ENCODE measurements at places on chromosomes 2 and 18.

GRCh38 chr18:57149051-57149450, 2.2 kb downstream of the BOD1L2 start:
- DNase-seq, result no peak

GRCh38 chr2:238498691-238499295, 72.1 kb downstream of the ASB1 start:
- no peak for DNase-seq

DNA sequence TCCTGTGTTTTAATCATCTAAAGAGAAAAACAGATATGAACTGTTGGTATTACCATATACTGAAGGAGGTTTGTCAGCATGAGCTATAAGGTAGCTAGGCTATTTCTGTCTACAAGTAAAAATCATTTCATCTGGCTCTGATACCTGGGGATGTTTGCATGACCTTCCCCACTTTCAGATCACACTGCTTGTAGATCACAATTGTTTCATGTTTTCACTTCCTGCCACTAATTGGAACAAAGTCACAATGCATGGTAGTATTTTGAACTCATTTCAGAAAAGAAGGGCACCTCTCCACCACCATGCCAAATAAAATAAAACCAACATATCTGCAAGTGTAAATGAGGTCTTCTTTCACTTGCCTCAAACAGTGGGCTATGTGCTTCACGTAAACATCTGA, 37.8 kb downstream of the NYAP2 start:
- no peak for DNase-seq

DNA sequence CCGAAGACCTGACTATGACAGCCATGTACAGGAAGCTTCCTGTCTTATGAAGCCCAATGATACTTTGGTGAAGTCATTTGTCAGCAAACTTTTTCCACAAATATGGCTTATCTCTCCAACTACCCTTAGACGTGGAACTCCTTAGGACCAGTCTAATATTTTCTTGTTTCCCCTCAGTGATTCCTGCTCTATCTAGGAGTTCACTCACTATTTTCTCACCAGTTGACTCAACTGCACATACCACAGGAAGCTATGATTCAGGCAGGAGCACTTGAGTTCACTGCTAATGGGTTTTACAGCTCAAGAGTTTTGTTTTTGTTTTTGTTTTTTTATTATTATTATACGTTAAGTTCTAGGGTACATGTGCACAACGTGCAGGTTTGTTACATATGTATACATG, 109.3 kb downstream of the ANTXR1 start:
- no peak for DNase-seq

DNA sequence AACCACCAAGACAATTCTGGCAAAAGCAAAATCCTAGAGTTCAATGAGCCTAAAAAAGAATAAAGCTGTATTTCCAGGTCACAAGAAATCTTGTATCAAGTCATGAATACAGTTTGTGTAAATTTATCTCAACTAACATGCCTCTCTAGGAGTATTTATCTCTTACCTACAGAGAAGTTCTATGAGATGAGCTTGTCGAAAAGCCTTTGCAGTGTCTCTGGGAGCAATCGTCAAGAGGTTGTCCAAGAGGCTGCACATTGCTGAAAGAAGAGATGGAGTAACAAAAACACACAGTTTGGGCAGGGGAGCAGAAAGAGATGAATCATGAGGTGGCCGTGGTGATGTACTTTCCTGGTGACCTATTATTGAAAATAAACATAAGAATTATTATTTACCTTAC, 112.0 kb upstream of the CD226 start:
- DNase-seq, result no peak

- DNase-seq, result peak; percentile 98
Observed at GRCh38 chr2:208142240-208142924, 3.6 kb downstream of the CRYGB start.

GRCh38 chr2:69692424-69692823, 48.9 kb upstream of the AAK1 start:
- no peak for DNase-seq

GRCh38 chr2:165219481-165219880, 15.6 kb upstream of the SCN3A start:
- no peak for DNase-seq

- peak; percentile 23 for DNase-seq
Observed at GRCh38 chr2:201887773-201888425, 81.6 kb downstream of the CDK15 start.

DNA sequence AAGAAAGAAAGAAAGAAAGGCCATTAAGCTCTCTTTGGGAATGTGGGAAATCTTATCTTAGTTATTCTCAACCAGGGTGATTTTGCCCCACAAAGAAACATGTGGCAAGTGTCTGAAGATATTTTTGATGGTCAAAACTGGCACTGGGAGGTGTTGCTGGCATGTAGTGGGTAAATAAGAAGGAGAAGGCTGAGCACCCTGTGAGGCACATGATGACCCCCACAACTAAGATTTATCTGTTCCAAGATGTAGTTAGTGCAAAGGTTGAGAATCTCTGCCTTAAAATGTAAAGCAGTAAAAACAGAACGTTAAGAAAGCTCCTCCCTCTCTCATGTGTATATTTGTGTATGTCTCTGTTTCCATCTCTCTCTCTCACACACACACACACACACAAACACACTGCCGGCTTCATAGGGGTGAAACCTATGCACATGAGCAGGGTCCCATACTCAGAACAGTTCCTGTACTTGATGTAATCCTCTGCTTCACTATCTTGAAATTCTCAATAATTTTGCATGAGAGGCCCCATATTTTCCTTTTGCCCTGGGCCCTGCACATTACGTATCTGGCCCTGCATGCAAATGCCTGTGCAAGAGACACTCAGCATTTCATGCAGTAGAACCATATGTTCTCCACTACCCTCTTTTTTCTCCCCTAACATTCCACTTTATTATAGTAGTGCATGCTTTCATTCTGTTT, 94.3 kb downstream of the MREG start:
- DNase-seq, result no peak

GRCh38 chr2:120352696-120353590, 7.0 kb downstream of the INHBB start:
- DNase-seq, result no peak

DNA sequence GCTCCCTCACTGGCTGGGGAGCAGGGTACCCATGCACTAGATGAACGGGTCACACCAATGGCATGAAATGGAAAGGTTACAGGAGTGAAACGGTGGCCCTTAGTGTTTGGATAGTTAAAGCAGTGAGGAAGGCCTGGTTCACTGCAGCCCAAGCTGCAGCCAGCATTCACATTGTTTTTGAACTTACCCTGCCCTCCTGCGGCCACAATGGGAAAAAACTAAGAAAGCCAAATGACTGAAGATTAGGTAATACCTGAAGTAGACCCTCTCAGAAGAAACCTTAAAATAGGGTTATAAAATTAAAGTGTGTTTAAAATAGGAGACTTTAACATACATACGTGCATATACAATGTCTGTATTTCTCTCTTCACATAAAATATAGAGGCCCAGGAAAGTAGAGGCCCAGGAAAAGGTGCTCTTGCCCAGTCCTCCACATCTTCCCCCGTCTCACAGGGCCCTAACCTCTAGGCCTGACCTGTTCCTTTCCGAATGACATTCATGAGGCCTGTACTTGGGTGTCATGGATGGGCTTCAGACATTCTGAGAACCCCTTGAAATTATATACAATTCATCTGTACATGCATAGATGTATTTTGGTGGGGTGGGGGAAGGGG, 33.3 kb downstream of the DOK1 start:
- DNase-seq, result peak; percentile 6

GRCh38 chr2:218067523-218067922, 1.5 kb upstream of the RUFY4 start:
- DNase-seq, result no peak

- no peak for DNase-seq
Observed at GRCh38 chr18:75407468-75408437, 19.8 kb downstream of the SMIM21 start.

DNA sequence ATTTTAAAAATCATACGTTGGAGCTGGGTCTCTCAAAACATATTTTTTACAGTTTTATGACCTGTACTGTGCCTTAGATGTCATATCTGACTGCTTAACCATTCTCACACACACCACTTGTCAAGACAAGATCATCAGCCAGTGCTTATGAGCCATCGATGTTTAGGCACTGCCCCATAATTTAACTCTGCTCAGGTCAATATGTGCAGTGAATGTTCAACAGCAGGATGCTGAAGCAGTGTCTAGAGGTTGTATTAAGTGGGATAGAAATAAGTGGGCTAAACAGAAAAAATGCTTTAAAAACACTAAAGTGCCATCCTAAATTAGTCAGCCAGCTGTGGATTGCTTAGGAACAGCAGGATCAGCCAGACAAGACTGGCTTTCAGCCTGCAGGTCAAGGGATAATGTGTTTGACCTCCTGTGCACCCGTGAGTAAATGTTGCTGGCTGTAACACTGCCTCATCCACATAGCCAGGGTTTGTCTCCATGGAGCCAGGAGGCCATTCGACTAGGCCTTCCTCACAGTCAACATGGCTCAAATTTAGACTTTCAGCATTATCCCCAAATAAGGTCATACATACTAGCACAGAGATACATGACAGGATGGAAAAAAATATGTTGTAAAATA, 139.0 kb upstream of the NXPH2 start:
- no peak for DNase-seq

GRCh38 chr2:23454501-23455120, 69.6 kb downstream of the KLHL29 start:
- DNase-seq, result no peak

DNA sequence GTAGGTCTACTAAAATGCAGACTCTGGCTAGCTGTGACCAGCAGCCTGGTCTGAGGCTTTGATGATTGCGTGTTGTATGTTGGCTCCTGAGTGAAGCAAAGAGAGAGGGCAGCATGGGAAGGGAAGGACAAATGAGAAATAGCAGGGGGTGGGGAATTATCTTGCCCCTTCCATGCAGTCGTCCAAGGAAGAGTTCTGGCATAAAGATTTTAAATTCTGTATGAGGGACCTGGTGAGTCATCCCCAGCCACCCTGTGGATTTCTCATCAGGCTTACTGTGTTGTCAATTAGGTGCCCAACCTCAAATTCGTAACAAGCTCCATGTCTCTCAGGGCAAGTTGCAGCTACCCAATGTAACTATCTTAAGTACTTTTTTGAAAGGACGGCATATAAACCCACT, 72.1 kb upstream of the NOSTRIN start:
- no peak for DNase-seq

- no peak for DNase-seq
Observed at GRCh38 chr2:32436150-32436549, 79.3 kb downstream of the BIRC6 start.

- no peak for DNase-seq
Observed at GRCh38 chr18:75246721-75247610, 36.4 kb downstream of the TSHZ1 start.

- DNase-seq, result no peak
Observed at GRCh38 chr2:228352048-228352447, 170.6 kb upstream of the SPHKAP start.

- no peak for DNase-seq
Observed at GRCh38 chr2:169039702-169040101, 8.6 kb upstream of the ABCB11 start.

- DNase-seq, result no peak
Observed at GRCh38 chr18:58977223-58977622, 112.5 kb downstream of the ZNF532 start.

DNA sequence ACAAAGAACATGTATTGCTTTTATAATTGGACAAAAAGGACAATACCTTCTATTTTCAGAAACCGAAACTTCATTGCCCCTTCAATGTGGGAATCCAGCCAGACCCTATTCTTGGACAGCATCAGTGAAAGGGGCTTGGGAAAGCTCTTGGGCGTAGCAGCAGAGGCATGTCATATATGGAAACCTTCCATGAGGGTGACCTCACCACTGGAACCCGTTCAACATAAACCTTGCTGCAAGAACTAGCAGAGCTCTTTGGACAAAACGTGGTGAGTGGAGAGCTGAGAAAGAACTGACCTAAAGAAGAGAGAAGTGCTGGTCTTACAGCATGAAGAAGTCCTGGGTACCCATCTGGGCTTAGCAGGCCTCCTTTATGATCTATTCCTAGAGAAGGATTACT, 22.7 kb upstream of the ACTG2 start:
- DNase-seq, result no peak

GRCh38 chr2:202700075-202700901, 65.5 kb downstream of the FAM117B start:
- DNase-seq, result no peak

GRCh38 chr18:50662775-50663383, 103.0 kb downstream of the MAPK4 start:
- DNase-seq, result no peak

DNA sequence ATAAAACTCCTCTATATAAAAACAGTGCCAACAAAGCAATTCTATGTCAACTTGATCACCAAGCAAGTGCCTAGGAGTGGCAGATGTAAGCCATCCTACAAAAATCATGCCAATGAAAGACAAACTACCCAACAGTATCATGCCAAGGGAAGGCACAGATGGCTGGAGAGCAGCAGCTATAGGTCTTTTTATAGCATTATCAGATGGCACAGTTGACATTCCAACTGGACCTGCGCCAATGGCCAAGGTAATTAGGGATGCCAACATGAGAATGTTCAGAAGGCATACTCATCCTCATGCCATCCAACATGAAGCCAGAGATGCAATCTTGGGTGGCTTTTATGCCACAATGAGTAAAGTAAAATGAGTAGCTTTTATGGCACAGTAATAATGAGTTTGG, 237.3 kb downstream of the OTX1 start:
- DNase-seq, result no peak

- DNase-seq, result no peak
Observed at GRCh38 chr18:54130177-54130576, 94.3 kb downstream of the MBD2 start.

DNA sequence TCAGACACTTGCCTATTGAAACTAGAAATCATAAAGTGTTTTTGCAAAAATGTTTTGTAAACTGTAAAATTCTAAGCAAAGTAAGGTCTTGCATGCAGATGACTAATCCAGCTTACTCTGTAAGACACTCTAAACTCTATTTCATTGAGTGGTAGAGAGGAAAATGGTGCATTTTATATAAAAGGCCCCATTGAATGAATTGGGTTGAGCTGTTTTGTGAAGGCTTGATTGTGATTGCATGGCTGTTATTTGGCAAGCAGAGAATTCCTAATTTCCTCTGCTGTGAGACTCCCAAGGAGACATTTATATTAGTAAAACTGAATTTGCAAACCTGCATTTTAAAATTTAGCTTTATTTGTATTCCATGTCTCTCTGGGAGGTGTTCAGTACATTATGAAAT, 234.5 kb downstream of the PARD3B start:
- no peak for DNase-seq

DNA sequence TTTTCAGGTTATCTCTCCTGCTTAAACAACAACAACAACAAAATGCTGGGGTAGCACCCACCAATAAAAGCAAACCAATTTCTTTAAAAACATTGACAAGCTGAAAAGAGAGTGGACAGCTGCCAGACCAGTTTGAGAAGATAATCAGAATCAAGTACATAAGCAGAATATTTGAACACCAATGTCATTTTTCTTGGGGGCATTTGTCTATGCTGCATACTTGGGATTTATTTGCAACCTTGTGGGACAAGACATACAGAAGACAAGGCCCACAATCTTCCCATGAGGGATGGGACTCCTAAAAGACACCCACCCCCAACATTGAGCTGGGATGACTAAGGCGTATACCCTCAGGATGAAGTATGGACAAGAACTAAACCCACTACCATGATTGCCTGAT, 62.2 kb upstream of the NXPH2 start:
- DNase-seq, result no peak

Measured in NCI-H748 treated with DMSO at 0.1 percent for 48 hours (cell line).